RWPE2 (cell line): ENCODE measurements at places on chromosomes 3 and 15.

DNA sequence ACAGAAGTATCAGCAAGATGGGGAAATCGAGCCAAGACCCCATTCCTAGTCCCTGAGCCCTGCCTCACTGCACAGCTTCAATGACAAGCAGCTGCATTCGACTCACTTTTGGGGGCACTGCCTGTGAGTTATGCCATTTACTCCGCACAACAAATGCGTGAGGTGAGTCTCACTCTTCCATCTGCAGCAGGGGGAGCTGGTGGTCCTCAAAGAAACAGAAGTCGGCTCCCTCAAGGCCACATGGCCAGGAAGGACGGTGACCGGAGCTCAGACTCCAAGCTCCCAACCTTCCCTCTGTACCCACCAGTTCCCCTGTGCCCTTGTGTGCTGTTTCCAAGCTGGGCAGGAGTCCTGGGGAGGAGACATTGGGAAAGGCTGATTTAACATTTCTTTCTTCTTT is 127.7 kb upstream of the IQSEC1 start:
- no peak for DNase-seq

DNA sequence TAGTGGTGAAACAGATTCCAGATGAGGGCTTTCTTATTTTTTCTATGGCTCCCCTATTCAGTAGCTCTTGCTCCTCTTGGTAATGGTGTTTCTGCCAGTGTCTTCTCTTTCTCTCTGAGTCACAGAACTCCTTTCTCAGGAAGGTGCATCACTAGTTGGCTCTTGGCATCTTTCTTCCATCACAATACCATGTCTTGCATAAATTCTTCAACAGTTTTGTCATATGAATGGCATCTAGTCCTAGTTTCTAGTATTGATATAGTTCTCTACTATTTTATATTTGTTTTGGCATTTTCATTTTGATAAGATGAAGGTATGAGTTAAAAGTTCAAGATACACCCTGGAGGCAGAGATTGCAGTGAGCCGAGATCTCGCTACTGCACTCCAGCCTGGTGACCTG is 51.0 kb downstream of the REC114 start:
- no peak for DNase-seq

DNA sequence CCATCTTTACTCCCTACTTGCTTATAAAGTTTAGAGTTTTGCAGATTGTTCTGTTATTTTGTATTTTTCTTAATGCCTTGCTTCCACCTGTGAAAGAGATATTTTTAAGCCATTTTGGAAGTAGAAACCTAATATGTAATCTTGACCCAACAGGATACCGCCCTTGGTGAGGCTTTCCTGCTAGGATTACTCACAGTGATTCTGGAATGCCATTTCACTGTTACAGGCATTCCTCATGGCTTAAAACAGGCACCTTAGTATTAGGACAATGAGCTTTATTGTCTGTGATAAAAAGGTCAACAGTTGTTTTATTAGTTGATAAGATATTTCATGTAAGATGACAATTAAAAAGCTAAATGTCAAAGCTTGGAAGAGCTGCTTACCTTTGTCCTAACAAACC is 58.2 kb downstream of the PHLDB2 start:
- DNase-seq = no peak

- no peak for DNase-seq
Observed at GRCh38 chr15:95684126-95684525, 646.4 kb upstream of the NR2F2 start.

- no peak for DNase-seq
Observed at GRCh38 chr3:45446706-45447105, 58.3 kb downstream of the LARS2 start.

GRCh38 chr3:12854565-12854964 is 13.2 kb upstream of the RPL32 start:
- DNase-seq = no peak

DNA sequence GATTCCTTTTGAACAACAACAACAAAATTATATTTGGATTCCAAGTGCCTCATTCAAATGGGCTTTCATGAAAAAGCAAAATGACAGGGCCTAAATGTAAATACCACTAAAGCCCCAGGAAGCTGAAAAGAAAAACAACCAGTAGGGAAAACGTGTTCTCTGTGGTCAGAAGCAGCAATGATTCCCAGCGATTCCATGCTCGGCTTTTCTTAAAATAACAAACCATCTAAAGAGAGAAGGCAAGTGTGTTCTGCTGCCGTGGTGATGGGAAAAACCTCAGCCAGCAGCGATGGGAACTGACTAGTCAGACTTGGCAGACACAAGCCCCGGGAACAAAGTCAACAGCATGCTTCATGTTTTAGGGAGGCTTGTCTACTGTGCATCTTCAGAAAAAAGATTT is 153.6 kb downstream of the TNIK start:
- no peak for DNase-seq

GRCh38 chr15:98700519-98700918 is 52.2 kb downstream of the IGF1R start:
- no peak for DNase-seq

DNA sequence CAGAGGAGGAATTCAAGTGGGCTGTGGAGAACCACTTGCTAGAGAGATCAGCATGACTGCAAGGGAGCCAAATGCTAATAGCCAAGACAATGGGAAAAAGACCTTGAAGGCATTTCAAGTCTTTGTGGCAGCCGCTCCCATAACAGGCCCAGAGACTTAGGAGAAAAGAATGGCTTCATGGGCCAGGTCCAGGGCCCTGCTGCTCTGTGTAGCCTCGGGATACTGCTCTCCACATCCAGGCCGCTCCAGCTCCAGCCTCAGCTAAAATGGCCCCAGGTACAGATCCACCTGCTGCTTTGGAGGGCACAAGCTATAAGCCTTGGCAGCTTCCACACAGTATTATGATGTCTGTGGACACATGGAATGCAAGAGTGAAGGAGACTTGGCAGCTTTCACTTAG is 157.7 kb downstream of the NECTIN3 start:
- no peak for DNase-seq

DNA sequence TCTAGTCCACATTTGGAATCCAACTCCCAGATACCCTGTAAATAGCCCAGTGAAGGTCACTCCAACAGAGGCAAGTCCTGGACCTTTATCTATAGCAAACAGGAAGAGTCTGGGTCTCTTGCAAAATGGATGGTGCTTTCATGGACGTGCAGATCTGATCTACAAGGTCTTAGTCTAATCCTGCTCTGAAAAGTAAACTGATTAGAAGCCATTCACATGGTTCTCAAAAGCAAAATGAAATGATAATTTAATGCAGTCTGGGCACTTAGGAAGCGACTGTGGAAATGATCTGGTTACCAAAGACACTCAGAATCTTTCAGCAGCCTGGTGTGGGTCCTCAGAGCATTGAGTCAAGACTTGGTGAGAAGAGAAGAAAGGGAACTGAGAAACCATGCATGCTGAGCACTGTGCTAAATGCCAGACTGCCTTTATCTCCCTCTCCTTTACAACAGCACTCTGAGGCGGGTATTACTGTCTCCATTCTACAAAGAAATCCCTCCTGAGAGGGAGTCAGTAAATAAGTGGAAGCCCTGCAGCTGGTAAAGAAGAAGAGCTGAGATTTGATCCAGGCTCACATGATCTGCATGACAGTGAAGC is 29.0 kb downstream of the AQP9 start:
- no peak for DNase-seq

GRCh38 chr3:144821583-144821982 is 850.0 kb downstream of the DIPK2A start:
- no peak for DNase-seq

DNA sequence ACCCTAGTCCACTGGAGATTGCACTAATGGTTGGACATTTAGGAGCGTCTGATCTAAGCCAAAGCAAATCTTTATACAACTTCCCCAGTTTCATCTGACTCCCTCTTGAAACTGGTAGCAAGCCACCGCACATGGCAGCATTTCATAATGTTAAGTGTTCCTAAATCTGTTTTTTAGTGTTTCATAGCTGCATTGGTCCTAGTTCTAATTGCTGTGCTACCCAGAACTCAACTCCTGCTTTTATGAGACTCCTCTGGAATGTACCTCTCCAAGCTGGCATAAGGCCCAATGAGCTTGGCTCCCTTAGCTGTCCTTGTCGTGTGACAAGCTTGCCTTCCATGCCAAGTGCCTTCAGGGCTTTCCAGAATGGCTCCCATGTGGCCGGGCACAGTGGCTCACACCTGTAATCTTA is 65.3 kb upstream of the FLNB start:
- DNase-seq = no peak

DNA sequence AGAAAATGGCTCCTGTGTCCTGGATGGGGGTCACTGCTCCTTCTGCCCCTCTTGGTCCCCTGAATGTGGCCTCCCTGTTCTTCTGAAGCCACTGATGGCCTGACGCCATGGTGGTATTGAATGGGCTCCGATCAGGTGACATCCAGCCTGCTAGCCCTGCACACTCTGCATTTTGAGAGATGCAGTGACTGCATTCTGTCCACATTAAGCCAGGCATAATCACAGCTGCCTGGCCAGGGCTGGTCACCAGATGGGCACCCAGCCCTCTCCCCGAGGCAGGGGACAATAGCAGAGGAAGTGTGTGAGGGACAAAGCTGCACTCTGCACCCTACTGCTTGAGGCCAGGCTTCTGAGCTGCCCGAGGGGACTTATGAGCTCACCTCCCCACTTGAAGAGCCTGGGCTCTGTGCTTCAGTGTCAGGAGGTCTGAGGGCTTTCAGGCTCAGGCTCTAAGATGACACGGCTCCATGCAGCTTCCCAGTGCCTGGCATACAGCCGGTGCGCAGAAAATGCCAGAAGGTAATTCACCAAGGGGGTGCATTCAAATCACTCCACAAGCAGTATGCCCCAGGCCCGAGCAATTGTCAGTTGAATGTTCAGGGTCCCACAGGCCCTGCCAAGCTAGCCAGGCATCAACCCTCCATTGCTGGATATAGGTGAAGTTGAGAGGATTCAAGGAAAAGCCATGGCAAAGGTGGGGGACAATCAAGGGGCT is 56.8 kb downstream of the WNT7A start:
- no peak for DNase-seq
